Activated naive CD8-positive, alpha-beta T cell treated with anti-CD3 and anti-CD28 coated beads, Interleukin-2, amount 10 ng/mL, durations not matched to agents 7 days and 5 days (primary cell): ENCODE measurements at places on chromosomes 7 and 10. TPM values are rescaled to one million over a fixed set of nuclear protein-coding genes. Genes with fewer than 3 reads are reported as not detected.

- no peak overlapping the region for H3K4me3 ChIP-seq
- no peak for DNase-seq
- H3K27ac ChIP-seq, result no peak overlapping the region
Measured at GRCh38 chr10:25082276-25083204, 66.1 kb downstream of the THNSL1 start.

DNA sequence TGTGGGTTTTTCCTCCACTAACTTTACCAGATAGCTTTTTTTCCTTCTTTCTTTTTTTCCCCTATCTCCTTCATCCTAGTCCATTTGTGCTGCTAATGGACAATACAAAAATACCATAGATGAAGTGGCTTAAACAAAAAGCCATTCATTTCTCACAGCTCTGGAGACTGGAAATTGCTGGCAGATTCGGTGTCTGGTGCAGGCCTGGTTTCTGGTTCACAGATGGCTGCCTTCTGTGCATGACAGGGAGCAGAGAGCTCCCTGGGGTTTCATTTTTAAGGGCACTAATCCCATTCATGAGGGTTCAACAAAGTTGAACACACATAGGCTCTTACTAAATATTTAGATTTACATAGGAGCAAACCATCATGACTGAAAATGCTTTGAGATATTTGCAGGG lies 467.4 kb downstream of the TYW1 start:
- no peaks in the 10 kb centered on the region for H3K36me3 ChIP-seq
- DNase-seq, result no peak
- no peaks in the 10 kb centered on the region for H3K4me1 ChIP-seq
- no peak overlapping the region for H3K4me3 ChIP-seq

DNA sequence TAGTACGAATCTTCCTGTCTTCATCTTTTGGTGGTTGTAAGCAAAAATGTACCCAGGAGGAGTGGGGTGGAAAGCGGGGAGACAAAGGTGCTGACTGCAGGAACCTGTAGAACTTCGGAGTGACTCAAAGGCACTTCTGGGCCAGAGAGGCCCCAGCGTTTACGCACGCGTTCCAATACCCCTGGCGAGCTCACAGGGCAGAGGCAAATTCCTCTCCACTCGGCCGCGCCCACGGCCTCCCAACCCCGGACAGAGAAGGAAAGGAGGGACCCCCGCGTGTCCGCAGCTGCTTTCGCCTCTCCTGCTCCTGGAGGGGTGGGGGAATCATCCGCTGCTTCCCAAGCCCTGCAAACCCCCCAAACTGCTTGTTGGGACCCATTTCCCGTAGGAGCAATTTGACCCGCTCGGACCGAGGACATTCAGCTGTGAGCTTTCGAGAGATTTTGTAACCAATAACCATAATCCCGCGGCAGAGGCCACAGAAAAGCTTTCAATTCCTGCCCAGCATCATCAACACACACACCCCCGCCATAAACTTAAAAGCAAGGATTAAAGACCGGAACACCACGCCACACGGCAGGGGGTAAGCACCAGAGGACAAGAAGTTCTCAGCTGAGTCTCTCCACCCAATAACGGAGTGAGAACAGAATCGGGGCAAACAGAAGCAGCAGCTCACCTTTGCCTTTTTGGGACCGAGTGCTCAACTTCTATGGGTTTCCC lies 2.3 kb downstream of the IGF2BP3 start:
- peaks cover 1% of the 10 kb centered on the region for H3K36me3 ChIP-seq
- H3K27me3 ChIP-seq, result peaks cover 81% of the 10 kb centered on the region
- H3K4me3 ChIP-seq, result peak overlapping the region; percentile 79
- peak; percentile 36 for DNase-seq

Gene MEOX2
- not detected for total RNA-seq
